ENCODE measurements at places on chromosomes 1 and 21.

DNA sequence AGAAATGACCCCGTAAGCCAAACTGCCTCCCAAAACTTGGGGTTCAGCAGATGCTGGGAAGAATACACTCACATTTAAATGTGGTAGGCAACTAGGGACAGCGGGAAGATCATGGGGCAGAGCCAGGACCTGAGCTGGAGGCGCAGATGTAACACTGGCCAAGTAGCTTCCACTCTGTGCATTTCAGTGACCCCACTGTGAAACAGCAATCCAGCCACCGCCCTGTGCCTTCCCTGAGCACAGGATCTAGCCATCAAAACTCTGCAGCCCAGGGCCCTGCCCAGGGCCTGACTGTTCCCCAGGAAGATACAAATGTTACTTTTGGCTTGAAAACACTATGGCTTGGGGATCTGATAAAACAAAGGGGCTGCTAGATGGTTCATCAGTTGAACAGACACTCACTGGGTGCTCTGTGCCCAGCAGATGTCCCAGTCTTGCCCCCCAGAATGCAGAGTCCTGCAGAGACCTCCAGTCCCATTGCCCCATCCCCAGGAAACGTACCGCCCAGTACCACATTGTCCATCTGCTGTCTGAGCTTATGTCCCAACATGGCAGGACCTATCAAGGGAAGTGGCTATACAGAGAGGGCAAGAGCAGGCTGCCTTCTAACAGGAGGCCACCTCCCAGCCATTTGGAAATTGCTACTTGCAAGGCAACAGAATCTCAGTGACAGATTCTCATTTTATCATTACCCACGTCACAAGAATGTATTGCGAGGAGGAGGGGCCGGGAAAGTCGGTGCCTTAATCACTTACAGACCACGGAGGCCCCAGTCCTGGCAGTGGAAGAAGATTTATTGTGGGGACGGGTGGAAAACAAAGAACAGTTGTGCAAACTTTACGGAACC, 124.0 kb downstream of the DMRTB1 start:
- no peak for DNase-seq

GRCh38 chr1:26618561-26618960, 77.3 kb upstream of the ARID1A start:
- DNase-seq: no peak

DNA sequence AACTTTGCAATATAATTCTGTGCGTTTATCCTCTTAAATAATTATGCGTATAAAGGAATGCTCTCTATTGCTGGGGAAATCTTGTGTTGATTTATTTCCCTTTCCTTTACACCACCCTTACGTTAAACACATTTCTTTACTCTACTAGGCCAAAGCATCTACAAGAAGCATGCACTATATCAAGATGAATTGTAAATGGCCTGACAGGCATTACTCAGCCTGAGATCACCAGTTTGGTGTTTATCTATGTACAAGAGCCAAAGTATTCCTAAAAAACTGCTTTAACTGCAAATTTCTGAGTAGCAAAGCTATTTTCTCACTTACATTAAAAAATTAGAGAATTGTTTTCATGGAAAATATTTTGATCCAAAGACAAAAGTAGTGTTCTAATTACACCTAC, 114.8 kb downstream of the TYW3 start:
- DNase-seq: no peak

DNA sequence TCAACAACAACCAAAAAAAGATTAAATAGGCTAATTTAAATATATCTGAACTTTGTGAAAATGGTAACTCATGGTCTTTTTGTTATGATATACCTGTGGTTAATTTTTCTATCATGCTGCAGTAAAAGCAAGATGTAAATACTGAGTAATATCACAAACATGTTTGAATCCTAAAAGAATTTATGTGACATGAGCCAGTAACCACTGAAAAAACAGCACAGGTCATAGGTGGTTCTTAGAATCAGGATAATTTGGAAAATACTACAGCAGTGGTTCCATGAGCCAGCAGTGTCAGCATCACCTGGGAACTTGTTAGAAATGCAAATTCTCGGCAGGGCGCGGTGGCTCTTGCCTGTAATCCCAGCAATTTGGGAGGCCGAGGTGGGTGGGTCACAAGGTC, 4.1 kb downstream of the ATP5IF1 start:
- no peak for DNase-seq

DNA sequence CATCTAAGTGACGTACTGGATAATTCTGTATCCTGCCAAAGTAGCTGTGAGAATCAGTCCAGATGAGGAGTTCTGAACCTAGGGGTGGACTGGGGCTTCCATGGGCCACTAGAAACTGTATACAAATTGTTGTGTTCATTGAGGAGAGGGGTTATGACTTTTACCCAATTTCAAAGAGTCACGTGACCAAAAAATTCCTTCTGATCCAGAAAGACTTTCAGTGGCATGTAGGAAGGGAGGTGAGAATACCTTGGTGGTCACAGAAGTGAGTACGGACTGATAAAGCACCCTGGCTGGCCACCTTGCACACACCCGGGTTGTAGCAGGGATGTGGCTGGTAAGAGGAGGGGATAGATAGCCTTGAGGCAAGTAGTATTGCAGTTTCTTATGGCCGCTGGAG, 60.4 kb downstream of the BCAR3 start:
- no peak for DNase-seq

DNA sequence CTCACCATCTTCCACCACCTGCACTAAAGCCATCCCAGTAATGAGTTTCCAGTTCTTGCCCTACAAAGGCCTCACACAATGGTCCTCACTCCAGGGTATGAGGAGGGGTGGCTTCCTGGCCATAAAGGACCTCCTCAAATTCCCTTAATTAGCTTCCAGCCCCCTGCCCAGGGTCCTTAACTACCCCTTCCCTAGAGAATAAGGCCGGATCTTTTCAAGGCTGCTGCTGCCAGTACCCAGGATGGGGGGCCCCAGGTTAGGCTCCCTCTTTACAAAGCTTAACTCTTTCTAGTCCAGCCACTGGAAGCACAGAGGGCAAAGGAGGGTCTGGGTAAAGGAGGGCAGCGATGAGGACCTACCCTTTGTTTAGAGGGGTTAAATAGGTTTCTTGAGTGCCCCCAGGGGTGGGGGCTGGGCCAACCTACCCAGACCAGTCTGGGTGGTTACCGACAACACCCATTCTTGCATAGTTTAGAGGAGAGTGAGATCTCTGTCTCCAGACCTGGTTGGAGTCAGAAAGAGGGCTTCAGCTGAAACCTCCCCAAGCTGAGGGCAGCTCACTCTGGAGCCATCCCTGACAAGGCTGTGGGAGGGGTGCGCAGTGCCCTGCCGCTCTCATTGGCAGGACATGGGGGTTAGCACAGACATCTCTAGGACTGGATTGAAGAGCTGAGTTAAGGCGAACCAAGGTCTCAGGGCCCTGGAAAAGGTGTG, 7.1 kb downstream of the BLACAT1 start:
- DNase-seq: no peak

- DNase-seq: no peak
These were observed 123.9 kb downstream of the RRAGC start for GRCh38 chr1:38735651-38736161.

GRCh38 chr1:2943686-2944260, 77.5 kb upstream of the ACTRT2 start:
- no peak for DNase-seq

- no peak for DNase-seq
These were observed 284.6 kb downstream of the PTBP2 start for GRCh38 chr1:97006044-97006661.

DNA sequence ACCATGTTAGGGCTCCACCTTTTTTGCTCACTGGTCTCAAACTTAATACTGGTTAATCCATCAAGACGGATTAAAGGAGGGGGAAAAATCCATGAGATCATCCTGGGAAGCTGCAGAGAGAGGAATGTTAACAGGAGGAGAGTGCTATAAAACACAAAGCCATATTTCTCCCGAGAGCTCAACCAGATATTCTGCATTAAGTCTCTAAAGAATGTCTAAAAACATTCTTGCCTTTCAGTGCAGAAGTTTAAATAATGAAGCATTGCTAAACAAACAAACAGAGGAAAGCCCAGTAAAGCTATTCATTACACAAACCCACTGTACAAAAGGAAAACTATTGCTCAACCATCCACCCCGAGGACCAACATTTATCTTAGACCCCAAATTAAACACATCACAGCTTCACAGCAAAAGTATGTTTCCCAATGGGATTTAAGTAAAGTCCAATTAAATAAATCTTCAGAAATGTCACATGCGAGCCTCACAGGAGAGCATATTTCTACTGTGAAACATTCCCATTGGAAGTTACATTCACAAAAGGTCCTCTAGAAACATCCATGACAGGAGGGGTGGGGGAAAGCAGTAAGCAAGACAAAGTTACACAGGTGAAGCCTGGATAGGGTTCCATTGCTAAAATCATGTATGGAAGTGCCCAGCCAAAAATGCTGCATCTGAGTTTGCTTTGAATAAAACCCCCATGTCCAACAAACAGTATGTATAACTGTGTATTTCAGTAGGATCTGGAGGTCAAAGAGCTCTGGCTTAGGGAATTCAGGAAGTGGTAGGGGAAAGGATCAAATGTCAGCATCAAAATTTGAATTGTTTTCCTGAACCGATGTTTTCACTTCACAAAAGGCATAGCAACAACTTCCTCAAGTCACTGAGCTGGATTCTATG, 23.3 kb downstream of the DUSP10 start:
- DNase-seq: no peak

- no peak for DNase-seq
These were observed 80.8 kb downstream of the PIK3CD start for GRCh38 chr1:9732123-9732971.

DNA sequence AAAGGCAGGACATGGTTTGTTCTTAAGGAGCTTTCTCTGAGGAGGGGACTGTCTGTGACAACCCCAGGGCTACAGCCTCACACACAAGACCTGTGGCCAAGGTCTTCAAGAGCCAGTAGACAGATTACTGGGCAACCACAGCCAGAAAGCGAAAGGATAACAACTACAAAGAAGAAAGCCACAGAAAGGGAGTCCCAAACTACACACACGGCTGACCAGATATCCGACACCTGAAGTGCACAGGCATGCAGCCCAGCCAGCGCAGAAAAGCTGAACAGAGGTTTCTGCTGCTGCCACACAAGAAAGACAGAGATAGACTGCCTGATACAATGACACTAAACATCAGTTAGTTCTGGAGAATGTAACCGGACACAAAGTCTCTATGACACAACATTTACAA, 21.4 kb upstream of the NADK start:
- no peak for DNase-seq

DNA sequence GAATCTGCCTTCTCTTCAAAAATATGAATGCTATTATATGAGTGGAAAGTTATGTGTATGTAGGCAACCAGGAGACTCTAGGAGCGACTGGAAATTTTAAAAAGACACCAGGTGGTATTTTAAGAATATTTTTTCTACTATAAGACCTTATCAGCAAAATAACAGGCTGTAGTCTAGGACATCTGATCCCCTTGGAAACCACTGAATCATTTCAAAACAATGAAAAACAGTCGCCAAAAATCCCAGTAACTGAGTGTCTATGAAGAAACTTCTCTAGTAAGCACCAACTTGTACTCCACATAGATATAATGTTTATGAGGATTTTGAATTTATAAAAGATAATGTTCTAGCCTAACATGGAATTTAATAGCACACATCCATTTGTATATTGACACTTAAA, 358.5 kb downstream of the GPATCH2 start:
- DNase-seq: no peak

DNA sequence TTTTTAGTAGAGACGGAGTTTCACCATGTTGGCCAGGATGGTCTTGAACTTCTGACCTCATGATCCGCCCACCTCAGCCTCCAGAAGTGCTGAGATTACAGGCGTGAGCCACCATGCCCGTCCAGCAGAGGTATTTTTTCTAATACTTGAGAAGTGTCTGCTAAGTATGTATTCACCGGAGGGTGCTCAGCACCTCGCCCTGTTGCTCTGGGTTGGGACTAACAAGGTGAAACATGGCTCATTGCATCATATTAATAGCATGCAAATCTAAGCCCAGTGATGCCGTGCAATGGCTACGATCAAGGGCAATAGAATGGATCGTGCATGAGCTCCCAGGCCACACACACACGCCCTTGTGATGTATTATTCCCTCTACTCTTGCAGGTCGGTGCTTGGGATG, 68.7 kb downstream of the PDE9A start:
- DNase-seq: no peak

DNA sequence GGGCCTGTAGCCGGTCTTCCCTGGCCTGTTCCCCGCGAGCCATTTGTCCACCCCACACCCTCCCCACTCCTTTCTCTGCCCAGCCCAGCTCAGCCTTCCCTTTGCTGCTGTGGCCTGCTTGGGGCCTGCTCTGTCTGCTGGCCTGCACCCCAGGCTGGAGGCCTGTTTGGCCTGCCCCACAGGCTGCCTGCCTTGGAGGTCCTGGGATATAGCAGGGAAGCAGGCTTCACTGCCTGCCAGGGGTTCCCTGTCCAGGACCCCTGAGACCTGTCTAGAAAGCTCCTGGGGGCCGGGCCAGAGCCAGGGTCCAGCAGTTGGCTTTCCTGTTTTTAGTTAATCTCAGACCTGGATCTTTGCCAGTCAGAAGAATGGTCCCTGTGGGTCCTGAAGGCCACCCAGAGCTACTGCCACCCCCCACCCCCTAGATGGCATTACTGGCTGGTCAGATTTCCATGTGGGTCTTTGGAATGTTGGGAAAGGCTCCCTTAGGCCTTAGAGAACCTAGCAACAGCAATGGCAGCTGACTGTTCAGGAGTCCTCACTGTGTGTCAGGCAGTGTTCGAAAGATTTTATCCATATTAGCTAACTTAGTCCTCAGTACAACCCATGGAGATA, 7.7 kb downstream of the ZNF362 start:
- no peak for DNase-seq

DNA sequence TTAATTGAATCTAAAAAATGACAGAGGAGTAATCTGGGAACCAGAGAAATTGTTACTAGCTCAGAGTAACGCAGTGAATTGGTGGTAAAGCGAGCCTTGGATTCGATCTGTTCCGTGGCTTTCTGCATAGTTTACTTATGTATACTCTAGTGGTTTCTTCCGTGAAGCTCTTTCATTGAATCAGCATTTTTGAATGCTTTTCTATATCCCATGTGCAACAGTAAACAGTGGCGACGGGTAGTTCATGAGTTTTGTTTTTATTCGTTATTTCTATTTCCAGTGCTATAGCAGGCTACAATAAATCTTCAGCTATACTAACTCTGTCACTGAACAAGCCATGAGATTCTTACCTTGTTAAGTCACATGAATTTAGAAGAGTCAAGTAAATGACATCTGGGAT, 14.5 kb upstream of the MAP3K7CL start:
- no peak for DNase-seq

DNA sequence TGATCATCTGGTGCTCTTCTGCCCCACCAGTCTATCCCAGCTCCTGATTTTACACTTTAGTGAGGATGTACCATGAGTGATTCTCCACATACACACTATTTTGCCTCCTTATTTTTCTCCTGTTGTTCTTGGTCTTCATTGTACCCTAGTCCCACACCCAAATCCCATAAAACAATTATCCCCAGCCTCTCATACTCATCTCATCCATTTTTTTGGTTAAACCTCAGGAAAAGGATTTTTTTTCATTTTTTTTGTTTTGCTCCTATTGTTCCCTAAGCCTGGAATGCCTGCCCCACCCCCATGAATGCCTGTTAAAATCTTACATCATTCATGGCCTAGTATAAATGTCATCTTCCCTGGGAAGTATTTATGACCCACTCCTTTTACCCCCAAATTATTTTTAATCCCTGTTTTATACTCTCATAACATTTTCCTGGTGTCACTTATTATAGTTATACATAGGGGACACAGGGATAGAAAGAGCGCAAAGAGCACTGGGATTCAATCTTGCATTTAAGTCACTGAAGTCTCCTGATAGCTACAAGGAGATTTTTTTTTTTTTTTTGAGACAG, 4.9 kb upstream of the LINGO4 start:
- no peak for DNase-seq

Measured in stimulated activated CD8-positive, alpha-beta memory T cell treated with anti-CD3 and anti-CD28 coated beads, Interleukin-7, amount 100 ng/mL, for 1 hour (primary cell).